T-helper 17 cell (primary cell): ENCODE measurements at places on chromosomes 3 and 15. TPM values are rescaled to one million over a fixed set of nuclear protein-coding genes. Genes with fewer than 3 reads are reported as not detected.

Gene PLOD2
- 1.9 TPM for total RNA-seq

Gene NR1I2
- 0.20 TPM for total RNA-seq

Gene LRIG1
- 63.4 TPM for total RNA-seq

Gene RTP1
- not detected for total RNA-seq

Gene SCAANT1
- not detected for total RNA-seq

Gene PLSCR2
- total RNA-seq = not detected

Gene LRRC15
- total RNA-seq = not detected

Gene CA12
- not detected for total RNA-seq

Gene LRRN1
- total RNA-seq = not detected

Gene SLC2A2
- total RNA-seq = not detected

Gene VIPR1
- total RNA-seq = 33.4 TPM

Gene MYH15
- total RNA-seq = not detected

Gene CD96
- 190 TPM for total RNA-seq

Gene ITIH3
- not detected for total RNA-seq

Gene FBN1
- total RNA-seq = 0.07 TPM

Gene IL16
- total RNA-seq = 104 TPM

Gene GOLGA6A
- total RNA-seq = not detected

Gene GOLGA8S
- 0.21 TPM for total RNA-seq

Gene THPO
- not detected for total RNA-seq
